Stimulated activated CD4-positive, alpha-beta T cell treated with anti-CD3 and anti-CD28 coated beads, Interleukin-1b, Interleukin-23, amount 100 ng/mL, for 4 hours (primary cell): ENCODE measurements at places on chromosomes 13 and 19.

DNA sequence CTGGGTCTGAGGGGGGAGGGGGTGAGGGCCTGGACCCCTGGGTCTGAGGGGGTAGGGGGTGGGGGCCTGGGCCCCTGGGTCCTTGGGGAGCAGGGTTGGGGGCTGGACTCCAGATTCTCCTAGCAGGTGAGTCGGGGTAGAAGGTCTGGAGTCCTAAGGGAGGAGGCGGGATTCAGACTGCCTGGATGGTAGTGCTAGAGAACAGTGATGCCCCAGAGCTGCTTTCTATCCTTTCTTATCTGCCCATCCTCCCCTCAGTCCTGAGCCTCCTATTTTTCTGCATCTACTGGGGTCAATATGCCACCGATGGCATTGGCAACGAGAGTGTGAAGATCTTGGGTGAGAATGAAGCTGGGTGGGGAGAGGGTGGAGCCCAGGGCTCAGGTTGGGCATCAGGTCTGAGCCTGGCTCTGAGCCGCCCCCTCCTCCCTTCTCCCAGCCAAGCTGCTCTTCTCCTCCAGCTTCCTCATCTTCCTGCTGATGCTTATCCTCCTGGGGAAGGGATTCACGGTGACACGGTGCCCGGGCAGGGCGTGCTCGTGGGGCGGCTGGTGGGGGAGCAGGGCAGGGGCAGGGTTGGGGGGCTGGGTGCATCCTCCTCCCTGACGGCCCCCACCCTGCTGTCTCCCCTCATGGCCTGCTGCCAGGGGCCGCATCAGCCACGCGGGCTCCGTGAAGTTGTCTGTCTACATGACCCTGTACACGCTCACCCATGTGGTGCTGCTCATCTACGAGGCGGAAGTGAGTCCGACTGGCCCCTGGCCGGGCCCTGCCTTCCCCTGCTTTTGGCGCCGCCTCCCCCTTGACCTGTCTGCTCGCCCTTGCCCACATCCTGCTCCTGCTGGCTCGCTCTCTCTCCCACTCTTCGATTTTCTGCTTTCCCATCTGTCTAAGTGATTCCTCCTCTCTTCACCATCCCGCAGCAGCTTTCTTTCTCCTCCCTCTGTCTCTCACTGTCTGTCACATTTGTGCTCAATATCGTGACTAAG, 3.4 kb downstream of the TMEM145 start:
- DNase-seq = no peak

- no peak for DNase-seq
Measured at GRCh38 chr13:109154546-109154945, 525.1 kb downstream of the MYO16 start.

- no peak for DNase-seq
Measured at GRCh38 chr19:33391631-33392249, 18.2 kb downstream of the CEBPG start.

DNA sequence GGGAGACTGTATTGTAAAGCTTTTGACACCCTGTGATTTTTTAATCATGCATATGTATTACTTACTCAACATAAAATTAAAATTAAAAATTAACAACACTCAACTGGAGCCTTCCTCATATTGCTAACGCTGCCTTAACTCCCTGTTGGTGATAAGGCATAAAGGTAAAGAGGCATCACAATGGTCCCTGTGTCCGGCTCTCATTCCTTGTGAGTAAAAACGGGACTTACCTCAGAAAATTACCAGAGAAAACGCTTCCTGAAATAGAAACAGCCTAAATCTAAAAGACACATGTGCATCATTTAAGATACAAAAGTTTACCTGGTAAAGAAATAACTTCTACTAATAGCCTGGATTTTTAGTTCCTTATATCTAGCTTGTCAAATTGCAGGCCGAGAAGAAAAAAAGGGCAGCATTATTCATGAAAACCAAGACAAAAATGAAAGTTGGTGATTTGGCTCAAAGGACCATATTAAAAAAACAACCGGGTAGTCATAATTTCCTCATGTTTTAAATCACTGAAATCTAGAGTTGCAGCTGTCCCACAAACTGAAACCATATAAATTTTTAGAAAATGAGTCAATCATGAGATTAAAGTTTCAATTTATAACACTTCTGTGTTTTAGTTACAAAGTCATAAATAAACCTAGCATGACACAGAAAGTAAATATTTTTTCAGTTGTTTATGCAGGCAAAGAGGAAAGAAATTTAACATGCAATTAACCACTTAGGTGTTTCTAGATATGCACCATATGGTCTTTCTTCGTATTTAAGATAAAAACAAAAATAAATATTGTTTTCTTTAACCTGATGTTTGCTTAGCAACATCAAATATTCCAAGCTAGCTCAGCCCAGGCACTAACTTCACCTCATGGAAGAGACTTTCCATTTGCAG, 94.7 kb downstream of the MIPEP start:
- DNase-seq = no peak

DNA sequence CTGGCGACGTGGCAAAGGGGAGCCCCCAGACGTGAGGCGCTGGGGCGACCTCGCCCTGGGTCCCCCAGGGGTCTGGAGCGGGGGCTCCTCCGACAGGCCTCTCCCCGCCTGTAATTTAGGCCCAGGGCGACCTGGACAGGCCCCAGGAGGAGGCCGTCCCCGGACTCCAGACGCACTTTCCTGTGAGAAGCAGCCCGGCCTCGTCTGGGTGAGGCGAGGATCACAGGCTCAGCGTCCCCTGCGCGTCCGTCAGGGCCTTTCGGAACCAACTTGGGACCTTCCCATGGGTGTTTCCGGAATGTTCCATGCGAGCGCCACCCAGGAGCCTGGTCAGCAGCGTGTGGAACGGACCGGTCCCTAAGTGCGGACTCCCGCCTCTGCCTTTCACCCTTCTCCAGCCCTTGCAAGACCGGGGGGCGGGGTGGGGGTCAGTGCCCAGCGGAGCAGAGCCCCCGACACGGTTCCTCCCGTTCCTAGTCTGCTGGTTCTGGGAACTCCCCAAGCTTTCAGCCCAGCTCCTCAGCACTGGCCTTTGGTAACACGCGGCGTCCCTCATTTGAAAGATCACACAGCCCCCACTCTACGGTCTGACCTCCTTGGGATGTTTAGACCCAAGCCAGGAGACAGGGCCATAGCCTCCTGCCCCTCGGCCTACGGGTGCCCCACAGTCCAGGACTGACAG, 1.1 kb upstream of the GRTP1 start:
- DNase-seq = no peak

GRCh38 chr13:80727321-80727975, 386.5 kb upstream of the SPRY2 start:
- no peak for DNase-seq

DNA sequence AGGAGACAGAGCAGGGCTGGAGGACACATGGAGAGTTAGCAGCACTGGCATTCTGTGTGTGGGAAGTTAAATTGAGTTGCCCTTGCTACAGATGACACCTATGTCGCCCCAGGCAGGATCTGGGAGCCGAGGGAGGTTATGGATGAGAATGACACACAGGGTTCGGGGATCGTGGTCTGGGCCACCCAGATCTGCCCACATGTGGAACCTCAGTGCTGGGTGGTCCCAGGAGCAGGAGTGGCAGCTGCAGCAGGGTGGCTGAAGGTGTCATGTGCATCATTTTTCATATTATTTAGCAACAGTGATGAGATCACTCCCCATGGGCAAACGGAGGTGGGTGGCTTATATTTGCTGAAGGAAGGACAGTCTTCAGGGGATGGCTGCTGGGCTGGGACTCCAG, 3.2 kb downstream of the IL17D start:
- no peak for DNase-seq

- DNase-seq = no peak
Measured at GRCh38 chr13:30294004-30294403, 13.3 kb downstream of the KATNAL1 start.

DNA sequence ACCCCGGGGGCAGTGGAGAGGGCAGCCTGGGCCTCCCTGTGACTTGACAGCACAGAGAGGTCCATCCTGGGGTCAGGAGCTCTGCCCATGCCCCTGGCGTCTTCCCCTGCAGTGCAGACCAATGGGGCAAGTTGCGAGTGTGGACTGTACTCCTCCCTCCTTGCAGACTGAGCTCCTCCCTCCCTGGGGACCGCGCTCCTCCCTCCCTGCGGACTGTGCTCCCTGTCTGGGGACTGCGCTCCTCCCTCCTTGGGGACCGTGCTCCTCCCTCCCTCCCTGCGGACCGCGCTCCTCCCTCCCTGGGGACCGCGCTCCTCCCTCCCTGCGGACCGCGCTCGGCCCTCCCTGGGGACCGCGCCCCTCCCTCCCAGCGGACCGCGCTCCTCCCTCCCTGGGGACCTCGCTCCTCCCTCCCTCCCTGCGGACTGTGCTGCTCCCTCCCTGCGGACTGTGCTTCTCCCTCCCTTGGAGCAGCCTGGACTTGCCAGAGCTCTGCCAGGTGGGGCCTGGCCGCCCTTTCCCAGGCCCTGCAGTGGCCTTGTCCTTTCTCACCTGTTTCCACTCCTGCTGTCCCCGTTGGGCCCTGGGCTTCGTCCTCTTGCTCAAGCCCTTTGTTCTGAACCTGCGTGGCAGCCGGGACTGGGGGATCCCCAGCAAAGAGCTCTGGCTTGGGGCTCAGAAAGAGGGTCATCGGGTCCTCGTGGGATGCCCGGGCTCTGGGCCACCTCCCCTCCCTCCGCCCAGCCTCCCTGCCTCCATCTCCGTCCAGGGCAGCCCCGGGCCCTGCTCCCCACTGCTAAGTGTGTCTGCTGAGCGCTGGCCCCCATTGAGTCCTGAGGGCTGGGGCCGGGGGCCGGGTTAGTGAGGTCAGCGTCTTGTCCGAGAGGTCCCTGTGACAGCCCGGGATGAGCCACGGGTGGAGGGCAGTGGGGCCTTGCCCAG, 6.8 kb downstream of the GAMT start:
- no peak for DNase-seq

DNA sequence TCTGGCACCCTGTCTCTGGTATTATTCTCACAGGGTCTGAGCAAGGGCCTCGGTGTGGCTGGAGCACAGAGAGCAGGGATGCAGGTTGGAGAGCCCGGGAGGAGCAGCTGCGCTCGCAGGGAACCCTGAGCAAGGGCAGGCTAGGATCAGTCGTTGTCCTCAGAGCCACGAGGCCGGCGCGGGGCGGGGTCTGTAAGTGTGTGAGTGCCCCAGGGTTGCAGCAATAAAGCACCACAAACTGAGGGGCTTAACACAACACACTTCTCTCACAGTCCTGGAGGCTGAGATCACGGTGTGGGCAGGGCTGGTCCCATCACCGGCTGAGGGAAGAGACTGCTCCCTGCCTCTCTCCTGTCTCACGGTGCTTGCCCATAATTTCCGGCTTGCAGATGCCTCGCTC, 38.5 kb upstream of the GGACT start:
- DNase-seq = no peak

DNA sequence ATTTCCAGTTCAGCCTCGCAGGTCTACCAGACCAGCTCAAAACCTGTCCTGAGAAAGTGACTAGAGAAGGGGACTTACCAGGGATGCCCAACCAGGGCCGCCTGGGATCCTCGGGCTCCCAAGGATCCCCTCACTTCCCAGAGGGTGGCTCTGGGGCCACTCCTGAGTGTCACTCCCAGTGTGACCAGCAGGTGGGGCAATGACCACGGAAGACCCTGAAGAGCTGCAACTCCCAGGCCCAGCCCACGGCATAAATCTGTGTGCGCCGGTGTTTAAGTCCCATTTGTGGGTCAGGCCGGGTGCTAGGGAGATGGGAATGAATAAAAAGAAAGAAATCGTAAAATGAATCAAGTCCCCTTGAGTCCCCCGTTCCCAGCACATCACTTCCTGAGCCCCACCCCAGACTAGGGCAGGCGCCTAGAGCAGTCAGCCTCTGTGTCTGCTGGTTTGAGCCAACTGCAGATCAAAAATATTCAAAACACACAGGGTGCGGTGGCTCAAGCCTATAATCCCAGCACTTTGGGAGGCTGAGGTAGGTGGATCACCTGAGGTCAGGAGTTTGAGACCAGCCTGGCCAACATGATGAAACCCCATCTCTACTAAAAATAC, 10.7 kb downstream of the PTGIR start:
- peak; percentile 79 for DNase-seq

- no peak for DNase-seq
Measured at GRCh38 chr19:13965926-13966683, 13.8 kb downstream of the DCAF15 start.

- DNase-seq = no peak
Measured at GRCh38 chr19:54415901-54416673, 823 bp downstream of the TTYH1 start.

DNA sequence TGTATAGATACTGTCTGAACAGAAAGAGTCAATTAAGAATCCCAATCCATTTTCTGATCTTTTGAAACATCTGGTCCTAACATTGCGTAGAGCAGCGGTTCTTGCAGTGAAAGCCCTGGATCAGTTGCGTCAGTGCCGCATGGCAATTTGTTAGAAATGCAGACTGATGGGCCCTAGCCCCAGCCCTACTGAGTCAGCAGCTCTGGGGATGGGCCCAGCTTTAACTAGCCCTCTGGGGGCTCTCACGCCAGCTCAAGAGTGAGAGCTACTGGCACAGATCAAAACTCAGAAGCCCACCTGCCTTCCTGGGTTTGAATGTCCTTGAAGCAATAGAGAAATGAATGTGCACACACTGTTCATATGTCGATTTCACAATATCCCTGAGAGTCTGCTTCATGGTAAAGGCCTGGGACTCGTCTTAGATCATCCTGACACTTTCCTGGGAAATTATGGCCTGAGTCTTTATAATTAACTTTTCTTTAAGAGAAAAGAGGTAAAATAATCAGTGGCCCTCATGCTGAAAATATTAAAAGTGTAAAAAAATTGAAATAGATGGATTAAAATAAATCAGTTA, 206.8 kb upstream of the TMTC4 start:
- no peak for DNase-seq

DNA sequence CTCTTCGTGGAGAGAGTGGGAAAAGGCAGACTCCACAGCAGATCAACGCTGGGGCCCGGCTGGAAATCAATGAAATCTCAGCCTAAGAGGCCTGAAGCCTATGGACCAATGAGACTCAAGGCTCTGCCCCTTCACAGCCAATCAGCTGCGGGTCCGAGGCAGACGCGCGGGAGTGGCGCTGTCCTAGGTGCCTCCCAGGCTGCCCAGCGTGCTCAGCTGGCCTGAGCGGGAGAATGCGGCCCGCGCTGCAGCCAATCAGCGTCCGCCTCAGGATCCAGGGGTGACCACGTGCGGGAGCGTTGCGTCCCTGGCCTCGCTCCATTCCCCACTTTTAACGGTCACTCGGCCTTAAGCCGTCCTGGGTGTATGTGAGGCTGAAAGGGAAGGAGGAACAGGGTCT, at the start of gene ZBTB32:
Gene ZBTB32 (plus strand): TSS at position 341 of the 400 bp plus-strand sequence. CDS start 10,069 bp downstream, outside the sequence.
- no peak for DNase-seq

- DNase-seq = no peak
Measured at GRCh38 chr19:10701955-10702525, 801 bp downstream of the QTRT1 start.

DNA sequence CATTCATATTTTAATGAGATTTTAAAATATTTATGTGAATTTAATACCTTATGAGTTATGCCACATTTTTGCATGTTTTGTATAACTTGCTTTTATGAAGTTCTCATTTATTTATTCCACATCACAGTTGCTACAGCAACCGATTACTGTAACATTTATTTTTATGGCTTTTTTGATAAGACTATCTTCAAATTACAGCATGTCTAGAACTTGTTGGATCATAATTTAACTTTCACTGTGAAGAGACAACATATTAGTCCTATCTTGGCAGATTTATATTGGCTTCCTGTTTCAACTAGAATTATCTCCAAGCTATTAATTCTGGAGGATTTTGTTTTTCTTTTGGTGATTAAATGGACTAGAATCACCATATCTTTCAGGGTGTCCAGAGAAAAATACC, 793.7 kb upstream of the SLITRK5 start:
- no peak for DNase-seq
